Ovary (tissue), 10 donors: ENCODE measurements at places on chromosomes 5 and 9. TPM values are rescaled to one million over a fixed set of nuclear protein-coding genes. Genes with fewer than 3 reads are reported as not detected.

- no peaks in the 10 kb centered on the region for H3K36me3 ChIP-seq
- H3K4me1 ChIP-seq, result no peaks in the 10 kb centered on the region
- no peak for DNase-seq
- no peak overlapping the region for H3K4me3 ChIP-seq
- no peaks in the 10 kb centered on the region for H3K27me3 ChIP-seq
- H3K27ac ChIP-seq, result no peak overlapping the region
Observed at GRCh38 chr5:86613455-86613854, 4.3 kb upstream of the COX7C start.

DNA sequence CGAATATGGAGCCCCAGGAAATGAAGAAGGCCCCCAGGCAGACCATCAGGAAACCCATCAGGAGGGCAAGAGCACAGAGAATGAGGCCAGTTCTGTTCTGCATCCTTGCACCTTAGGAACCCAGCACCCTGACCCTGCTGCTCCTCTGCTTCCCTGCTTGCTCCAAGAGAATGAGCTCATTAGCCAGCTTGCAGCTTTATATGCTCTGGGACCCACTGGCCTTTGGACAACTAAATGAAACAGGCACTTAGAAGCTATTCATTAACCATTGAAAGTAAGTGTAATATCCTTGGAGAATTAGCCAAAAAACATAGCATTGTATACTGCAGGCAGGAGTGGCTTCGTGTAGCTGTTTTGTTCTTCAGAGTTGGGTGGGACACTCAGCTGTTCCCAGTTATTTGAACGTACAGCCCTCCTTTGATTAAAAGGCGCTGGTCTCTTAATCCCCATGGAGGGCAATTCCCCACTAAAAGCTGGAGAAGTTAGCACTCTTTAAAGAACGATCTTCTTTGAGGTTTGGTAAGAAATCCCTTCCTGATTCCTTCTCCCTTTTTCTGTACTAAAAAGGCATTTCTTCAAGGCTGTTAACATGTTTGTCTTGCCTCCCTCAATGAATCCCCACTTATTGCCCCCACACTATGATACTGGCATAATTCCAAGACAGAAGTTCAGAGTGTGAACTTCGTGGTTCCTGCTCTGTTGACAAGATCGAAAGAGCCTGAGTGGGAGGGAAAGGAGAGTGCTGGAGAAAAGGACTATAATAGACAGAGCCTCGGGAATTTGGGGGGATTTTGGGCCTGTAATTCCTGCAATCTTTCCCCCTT, at the start of gene TMEM252:
Gene TMEM252 (minus strand): TSS at position 172 of the 824 bp plus-strand sequence. CDS start 69 bp downstream, at position 103.
- no peaks in the 10 kb centered on the region for H3K27me3 ChIP-seq
- H3K4me1 ChIP-seq, result no peaks in the 10 kb centered on the region
- no peaks in the 10 kb centered on the region for H3K36me3 ChIP-seq

DNA sequence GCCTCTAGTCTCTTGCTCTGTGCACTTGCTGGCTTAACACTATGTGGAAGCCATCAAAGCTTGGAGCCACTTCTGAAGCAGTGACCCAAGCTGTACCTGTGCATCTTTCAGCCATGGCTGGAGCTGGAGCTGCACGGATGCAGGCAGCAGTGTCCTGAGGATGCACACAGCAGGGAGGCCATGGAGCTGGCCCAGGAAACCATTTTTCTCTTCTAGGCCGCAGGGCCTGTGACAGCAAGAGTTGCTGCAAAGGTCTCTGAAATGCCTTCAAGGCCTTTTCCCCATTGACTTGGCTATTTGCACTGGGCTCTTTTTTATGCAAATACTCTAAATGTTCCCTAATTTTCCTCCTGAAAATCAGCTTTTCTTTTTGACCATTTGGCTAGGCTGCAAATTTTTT, 12.9 kb upstream of the ZNF484 start:
- H3K4me3 ChIP-seq, result no peak overlapping the region
- no peaks in the 10 kb centered on the region for H3K36me3 ChIP-seq
- no peaks in the 10 kb centered on the region for H3K27me3 ChIP-seq
- no peaks in the 10 kb centered on the region for H3K4me1 ChIP-seq
- H3K27ac ChIP-seq, result no peak overlapping the region
- DNase-seq, result no peak

GRCh38 chr9:87557996-87558395, 60.3 kb downstream of the DAPK1 start:
- DNase-seq, result no peak
- H3K27me3 ChIP-seq, result no peaks in the 10 kb centered on the region
- H3K4me1 ChIP-seq, result peaks cover 6% of the 10 kb centered on the region
- no peaks in the 10 kb centered on the region for H3K36me3 ChIP-seq

GRCh38 chr5:32543291-32543690, 42.1 kb upstream of the SUB1 start:
- no peak overlapping the region for H3K4me3 ChIP-seq
- no peak overlapping the region for H3K27ac ChIP-seq
- no peaks in the 10 kb centered on the region for H3K36me3 ChIP-seq
- no peaks in the 10 kb centered on the region for H3K27me3 ChIP-seq

GRCh38 chr9:37031902-37032301, 2.2 kb downstream of the PAX5 start:
- peaks cover 10% of the 10 kb centered on the region for H3K27me3 ChIP-seq
- H3K27ac ChIP-seq, result no peak overlapping the region
- H3K36me3 ChIP-seq, result no peaks in the 10 kb centered on the region
- no peak for DNase-seq
- peaks cover 11% of the 10 kb centered on the region for H3K4me1 ChIP-seq

GRCh38 chr5:115873392-115873791, 31.7 kb downstream of the AP3S1 start:
- no peak overlapping the region for H3K4me3 ChIP-seq
- DNase-seq, result no peak
- no peaks in the 10 kb centered on the region for H3K36me3 ChIP-seq
- H3K27me3 ChIP-seq, result no peaks in the 10 kb centered on the region
- H3K27ac ChIP-seq, result no peak overlapping the region

CDH9 gene
- not detected for total RNA-seq

TCF7 gene
- 5.5 TPM for total RNA-seq
